ENCODE measurements at places on chromosomes 16 and 17.

- no peak for DNase-seq
Measured at GRCh38 chr16:84607694-84608093, 10.2 kb downstream of the COTL1 start.

GRCh38 chr16:77588389-77588788 lies 133.9 kb upstream of the NUDT7 start:
- no peak for DNase-seq

DNA sequence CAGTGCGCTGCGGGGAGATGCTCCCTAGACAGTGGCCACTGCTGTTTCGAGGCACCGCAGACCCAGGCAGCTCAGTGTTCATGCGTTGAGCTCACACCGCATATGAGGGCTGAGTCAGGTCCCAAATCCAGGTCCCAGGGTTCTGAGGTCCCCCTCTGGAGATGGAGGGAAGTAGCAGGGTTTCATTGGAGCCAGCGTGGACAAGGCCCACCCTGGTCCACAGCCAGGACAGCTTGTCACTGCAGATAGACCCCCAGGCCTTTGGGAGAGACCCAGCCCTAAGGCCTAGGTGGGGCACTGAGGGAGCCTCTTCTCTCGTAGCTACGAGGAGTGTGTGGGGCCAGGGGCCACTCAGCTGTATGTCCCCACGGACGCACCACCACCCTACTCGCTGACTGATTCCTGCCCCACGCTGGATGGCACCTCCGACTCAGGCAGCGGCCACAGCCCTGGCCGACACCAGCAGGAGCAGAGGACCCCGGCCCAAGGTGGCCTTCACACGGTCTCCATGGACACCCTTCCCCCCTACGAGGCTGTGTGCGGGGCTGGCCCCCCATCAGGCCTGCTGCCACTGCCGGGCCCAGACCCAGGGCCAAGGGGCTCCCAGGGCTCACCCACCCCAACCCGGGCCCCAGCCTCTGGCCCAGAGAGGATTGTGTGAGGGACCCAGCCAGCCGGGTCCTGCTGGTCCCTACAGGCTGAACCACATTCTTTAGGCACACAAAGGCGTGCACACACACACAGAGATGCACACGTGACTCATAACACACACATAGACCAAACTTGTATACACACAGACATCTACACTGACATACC lies 53.4 kb downstream of the BEAN1 start:
- DNase-seq, result no peak

DNA sequence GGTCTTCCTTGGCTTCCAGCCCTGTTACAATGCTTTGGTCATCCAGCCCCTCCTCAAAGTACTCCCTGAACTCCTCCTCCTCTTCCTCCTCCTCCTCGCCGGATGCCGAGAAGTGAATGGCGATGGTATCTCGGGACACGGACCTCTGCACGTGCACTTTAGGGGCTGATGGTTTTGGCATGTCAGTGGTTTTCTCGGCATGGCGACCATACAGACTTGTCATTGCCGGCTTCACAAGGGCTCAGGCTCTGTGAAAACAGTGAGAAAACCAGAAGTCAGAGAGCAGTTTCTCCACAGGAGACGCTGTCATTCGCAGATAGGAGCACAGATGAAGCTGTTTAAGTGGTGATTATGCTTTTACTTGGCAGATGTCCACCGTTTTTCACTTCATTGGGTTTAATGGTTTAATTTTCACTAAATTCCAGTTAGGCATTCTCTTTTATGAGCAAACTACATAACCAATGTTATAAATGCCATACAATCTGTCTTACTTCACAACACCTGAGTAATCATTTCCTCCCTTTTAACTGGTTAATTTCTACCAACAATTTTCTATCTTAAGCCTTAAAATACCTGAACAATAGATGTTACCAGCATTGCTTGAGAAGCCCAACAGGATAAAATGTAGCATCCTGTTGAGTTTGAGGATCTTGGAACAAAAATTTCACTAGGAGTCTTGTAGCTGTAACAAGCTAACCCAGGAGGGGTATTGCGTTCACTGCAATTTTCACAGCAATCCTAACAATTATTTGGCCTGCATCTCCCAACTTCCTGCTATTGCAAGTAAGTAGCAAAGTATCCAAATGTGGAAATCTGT lies 48.9 kb downstream of the TEX2 start:
- DNase-seq, result no peak

DNA sequence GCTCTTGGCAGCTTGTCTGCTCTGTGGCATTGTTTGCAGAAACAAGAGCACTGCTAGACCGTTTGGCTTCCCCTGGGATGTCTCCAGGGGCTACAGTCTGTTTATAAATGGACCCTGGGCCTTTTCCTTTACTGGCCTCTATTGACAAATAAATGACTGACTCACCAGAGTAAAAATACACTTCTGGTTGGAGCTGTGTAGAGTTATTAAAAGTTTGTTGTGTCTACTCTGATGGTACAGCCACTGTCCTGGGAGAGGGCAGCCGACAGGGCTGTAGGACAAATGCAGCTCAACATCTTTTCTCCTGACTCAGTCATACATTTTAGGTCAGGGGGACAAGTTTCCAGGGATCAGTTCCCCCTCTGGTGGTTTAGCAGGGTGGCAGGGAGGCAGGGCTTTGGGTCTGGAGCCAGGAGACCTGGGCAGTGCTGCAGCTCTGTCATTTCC lies 30.0 kb downstream of the FOXL1 start:
- no peak for DNase-seq

- DNase-seq, result no peak
Measured at GRCh38 chr17:50439008-50439407, 13.0 kb downstream of the ACSF2 start.

- no peak for DNase-seq
Measured at GRCh38 chr16:72645538-72645937, 402.4 kb downstream of the ZFHX3 start.

- DNase-seq, result no peak
Measured at GRCh38 chr16:10741844-10742243, 1.8 kb upstream of the NUBP1 start.

- DNase-seq, result no peak
Measured at GRCh38 chr17:82645516-82645915, 2.7 kb downstream of the WDR45B start.

DNA sequence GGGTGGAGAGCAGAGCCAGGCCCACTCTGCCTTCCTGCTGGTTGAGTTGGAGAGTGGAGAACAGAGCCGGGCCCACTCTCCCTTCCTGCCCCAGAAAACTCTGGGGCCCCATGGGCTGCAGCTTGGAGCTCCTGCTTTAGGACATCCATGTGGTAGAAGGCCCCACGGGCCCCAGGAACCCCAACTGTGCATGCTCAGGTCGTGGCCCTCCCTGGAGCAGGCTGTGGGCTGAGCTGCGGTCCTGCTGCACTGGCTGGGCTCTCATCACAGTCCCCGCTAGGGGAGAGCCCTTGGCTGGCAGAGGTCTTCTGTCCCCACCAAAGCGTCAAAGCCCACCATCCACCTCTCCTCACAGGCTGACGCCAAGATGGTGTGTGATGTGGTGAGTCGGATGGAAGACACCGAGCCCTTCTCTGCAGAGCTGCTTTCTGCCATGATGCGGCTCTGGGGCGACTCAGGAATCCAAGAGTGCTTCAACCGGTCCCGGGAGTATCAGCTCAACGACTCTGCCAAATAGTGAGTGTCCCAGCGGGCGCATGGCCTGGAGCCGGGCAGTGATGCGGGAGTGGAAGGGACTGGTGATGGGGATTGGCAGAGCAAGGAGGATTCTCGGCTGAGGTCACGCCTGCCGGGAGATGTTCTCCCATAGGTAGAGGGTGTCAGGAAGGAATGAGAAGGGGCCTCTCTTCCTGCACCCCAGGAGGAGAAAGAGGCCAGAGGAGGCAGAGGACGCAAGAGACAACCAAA lies 96.9 kb downstream of the AMFR start:
- DNase-seq, result no peak

- no peak for DNase-seq
Measured at GRCh38 chr16:88686062-88686438, 257 bp downstream of the SNAI3 start.

DNA sequence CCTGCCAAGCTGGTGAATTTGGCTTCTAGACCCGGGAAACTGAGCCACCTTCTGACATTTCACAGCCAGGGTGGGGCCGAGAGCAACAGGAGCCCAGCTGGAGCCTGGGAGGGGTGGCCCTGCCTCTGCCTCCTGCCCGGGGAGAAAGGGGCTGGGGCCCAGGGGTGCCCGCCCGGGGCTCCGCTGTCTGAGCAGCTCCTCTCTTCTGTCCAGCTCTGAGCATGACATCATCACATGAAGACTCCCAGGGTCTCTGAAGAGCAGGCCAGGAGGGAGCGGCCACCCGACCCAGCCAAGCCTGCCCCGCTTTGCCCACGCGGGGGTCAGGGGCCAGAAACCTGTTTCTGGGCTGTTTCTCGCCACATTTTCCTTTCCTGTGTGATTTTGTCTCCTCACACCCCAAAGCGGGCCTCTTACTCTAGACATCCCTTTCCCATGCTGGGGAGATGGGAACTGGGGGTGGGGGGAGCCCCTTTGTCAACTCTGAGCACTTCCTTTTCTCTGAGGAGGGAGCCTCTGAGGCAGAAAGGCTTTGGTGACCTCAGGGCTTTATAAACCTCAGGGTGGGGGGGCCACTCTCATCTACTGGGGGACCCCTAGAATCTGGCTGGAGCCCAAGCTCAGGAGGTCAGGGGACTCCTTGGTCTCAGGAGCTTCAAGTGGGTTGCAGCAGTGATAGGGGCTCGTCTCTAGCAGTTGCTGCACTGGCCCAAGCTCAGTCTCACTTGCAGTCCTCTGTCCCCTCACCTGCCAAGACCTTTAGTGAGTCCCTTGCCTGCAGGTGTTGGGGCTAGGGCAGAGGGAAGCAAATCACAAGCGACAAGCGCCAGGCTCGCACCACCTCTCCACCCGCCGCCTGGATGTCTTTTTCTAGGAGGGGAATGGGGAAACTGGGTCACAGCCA lies 7.6 kb downstream of the UBALD2 start:
- no peak for DNase-seq

DNA sequence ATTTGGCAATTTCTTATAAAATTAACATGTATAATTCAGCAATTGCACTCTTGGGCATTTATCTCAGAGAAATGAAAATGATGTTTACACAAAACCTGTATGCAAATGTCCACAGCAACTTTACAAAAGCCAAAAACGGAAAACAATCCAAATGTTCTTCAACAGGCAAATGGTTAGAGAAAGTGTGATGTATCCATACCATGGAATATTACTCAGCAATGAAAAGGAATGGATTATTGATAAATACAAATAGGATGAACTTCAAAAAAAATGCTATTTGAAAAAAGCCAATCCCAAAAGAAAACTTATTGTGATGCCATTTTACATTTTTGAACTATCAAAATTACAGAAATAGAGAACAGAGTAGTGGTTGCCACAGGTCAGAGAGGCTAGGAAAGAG lies 37.2 kb upstream of the ABCA10 start:
- no peak for DNase-seq

DNA sequence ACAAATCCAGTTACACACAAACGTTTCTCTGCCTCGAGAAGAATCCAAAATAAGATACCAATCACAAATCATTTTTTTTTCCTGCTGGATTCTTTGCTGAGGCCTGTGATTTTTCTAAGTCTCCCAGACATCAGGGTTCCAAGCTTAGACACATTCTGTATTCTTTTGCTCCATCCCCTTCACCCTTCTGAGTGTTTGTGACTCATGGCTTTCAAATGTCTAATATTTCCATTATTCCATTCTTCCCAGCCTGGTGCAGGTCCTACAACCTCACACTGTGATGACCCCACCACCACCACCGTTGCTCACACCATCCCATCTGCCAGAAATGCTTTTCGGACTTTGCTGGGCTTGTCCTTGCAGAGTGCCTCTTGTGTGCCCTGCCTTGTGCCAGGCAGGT lies 480.1 kb downstream of the SOX9 start:
- no peak for DNase-seq

DNA sequence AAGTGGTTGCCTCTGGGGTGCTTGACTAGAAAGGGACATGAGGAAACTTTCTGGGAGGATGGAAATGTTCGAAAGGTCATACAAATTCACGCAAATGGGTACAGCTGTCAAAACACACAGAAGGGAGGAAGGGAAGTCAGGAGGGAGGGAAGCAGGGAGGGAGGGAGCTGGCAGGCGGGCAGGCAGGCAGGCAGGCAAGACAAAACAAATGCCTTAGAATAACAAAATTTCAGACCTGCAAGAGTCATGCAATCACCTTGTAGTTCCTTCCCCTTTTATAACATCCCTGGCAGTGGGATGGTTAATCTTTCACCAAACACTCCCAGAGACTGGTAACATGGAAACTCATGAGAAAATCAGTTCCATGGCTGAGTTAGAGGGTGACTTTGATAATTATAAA lies 189.2 kb downstream of the STX8 start:
- no peak for DNase-seq

DNA sequence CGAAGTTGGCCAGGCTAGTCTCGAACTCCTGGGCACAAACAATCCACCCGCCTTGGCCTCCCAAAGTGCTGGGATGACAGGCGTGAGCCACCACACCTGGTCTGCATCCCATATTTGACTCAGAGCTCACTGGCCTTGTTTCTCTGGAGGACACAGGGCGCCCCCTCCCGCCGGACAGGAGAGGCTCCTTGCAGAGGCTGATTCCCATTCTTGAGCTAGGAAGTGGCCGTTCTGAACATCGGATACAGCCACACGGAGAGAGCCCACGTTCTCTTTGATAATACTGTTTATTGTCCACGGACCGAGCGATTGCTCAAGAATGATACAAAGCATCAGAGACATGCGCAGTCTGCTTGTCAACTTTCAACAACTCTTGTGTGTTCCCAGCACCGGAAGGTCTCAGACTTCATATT lies 12.1 kb upstream of the USP36 start:
- no peak for DNase-seq

DNA sequence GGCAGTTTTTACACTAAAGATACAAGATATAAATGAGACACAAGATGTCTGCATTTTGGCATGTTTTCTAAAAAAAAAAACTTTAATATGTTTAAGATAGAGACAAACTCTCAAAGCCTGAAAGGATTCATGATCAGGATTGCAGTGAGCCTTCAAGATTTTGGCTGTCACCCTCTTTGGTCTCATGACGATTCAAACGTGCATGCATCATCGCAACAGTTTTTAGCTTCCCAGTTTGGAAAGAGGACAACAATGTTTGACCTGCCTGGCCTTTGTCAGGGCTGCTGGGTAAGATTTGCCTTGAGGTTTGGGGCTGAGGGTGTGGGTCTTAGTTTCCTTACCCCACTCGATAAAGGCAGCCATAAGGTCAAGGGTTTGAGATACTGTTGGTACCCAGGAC lies 134.1 kb downstream of the RGS9 start:
- no peak for DNase-seq

DNA sequence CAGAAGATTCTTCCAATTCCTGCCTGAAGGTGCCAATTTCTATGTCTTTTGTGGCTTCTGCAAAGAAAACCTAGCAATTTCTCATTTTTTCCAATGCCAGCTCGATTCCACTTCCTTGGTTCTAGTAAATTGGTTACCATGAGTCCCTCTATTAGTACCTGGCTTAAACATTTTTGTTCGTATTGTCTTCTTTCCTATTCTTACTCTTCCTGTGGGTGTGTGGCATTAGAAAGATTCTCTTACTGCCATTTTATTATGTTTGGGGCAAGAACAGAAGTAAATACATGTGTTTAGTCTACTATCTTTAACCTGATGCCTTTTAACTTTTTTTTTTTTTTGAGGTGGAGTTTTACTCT lies 20.3 kb upstream of the MAPK3 start:
- no peak for DNase-seq

- DNase-seq, result no peak
Measured at GRCh38 chr16:371515-372301, 1.4 kb upstream of the MRPL28 start.

GRCh38 chr16:85583491-85584181 lies 29.5 kb upstream of the GSE1 start:
- no peak for DNase-seq

All from cortex of kidney (tissue), 1 donor.